ENCODE measurements at places on chromosomes 7 and 10.

GRCh38 chr7:20554072-20554471 is 61.4 kb upstream of the ABCB5 start:
- no peak for DNase-seq

GRCh38 chr10:96591946-96592345 is 5.1 kb upstream of the TM9SF3 start:
- no peak for DNase-seq

DNA sequence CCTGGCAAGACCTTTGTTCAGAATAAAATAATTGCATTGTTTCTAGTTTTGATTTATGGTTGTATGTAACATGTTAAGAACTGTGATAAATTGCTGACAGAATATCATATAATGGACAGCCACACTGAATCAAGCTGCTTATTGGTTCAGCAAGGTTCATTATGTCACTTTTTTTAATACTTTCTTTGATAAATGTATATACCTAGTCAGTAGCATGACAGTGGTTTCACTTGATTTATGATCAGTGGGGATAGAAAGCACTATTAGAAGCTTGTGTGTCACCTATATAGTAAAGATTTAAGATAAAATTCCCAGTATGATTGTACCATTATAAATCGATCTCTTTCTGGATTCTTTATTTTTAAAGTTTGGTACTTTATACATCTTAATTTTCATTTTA is 4.5 kb downstream of the BUB3 start:
- DNase-seq = no peak

GRCh38 chr10:62708569-62708968 is 96.0 kb upstream of the ADO start:
- DNase-seq = no peak

- no peak for DNase-seq
Observed at GRCh38 chr10:17693009-17693408, 49.1 kb downstream of the STAM start.

DNA sequence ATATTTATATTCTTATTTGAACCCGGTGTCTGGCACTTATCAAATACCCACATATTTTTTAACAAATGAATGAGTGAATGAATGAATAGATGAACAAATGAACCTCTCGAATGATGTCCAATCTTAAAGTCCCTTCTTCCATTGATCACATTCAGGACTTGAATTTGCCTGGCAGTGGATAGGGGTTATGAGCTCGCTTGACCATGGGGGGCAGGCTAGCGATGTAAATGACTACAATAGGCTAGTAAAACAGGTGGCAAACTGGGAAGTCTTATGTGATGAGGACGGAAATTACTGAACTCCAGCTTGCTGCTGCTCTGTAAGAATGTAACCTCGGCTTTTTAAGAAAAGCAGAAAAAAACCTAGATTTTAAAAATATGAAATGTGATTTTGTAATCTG is 247.7 kb upstream of the DKK1 start:
- no peak for DNase-seq
